ENCODE measurements at places on chromosomes 6 and 20.

GRCh38 chr20:36285746-36286447 is 20.2 kb upstream of the DLGAP4 start:
- DNase-seq, result no peak

DNA sequence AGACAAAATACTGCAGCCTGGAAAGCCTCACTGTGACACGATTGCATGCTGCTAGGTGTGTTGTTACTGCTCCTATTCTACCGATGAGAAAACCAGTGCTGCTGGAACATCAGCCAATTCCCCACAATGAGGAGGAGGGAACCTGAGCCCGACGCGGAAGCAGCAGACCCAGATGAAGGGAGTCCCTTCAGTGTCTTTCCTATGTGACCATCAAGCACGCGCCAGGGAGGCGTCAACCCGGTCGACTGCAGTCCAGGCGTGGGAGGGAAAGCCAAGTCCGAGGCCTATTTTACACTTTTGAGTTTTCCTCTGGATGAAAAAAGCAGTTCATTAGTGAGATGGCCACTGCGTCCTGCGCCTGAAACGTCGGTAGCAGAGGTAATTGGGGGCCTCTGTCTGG is 63.3 kb downstream of the STK35 start:
- no peak for DNase-seq

DNA sequence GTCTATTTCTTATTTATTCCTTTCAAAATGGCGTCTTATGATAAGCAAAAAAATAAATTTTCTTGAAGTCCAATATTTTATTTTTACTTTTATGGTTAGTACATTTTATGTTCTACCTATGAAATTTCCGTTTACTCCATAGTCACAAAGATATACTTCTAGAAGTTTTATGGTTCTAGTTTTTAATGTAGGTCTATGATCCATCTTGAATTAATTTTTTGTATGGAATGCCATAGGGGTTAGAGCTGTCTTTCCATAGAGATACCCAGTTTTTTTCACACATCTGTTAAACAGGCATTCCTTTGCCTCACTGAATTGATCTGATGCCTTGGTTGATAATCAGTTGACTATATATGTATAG is 24.9 kb upstream of the ASIP start:
- no peak for DNase-seq

DNA sequence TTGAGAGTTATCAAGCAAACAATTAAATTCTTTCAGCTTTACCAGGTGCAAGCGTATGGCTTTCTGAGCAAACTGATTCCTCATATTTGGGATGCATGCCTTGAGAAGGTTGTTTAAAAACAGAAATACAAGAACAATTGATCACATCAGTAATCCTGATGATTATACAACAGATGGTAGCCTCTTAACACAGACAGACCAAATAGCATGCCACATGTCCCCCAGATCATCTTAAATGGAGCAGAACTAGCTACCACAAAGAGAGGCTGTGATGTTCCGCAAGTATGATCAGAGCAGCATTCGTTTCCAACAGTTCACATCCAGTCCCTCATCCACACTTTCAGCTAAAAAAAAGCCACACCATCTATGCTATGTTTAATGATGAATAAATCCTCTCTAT is 246.2 kb upstream of the NRSN1 start:
- no peak for DNase-seq

DNA sequence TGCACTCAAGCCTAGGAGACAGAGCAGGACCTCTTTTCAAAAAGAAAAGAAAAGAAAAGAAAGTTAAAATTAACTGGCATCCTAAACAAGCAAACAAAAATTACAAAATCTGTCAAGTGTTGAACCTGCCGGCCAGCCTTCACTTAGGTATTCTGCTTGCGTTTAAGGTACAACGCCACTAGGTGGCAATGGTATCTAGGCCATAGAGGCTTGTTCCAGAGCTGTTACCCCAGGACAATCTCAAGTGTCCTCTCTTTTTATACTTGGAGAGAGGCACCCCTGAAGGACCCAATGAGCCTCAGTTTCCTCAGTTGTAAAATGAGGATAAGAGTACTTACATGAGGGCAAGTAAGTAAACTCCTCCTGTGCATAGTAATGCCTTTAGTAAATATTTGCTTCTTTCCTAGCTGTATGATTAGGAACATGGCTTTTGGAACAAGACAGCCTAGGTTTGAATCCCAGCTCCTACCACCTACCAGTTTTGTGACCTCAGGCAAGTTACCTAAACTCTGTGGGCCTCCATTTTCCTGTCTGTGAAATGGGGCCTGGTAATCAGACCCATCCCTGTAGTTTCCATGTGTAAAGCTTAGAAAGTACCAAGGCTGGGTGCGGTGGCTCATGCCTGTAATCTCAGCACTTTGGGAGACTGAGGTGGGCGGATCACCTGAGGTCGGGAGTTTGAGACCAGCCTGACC is 5.8 kb upstream of the PACSIN1 start:
- DNase-seq, result peak; percentile 15

- DNase-seq, result no peak
Measured at GRCh38 chr6:36612101-36612625, 18.0 kb downstream of the SRSF3 start.

DNA sequence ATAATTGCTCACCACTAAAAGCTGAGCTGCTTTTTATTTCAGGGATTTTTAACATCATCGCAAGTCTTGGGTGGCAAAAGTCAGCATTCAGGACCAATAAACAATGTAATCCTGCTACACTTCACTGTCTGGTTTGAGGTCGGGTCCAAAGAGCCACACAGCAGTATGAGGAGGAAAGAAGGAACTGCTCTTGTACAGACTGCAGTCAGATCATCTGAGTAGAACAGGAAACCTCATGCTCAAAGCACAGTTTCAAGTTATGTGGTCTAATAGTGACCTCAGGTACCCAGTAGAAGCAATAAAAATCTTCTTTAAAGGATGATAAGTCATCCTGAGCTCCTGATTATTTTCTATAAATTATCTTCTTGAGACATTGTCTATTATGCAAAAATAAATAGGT is 211.4 kb downstream of the FUT9 start:
- no peak for DNase-seq

DNA sequence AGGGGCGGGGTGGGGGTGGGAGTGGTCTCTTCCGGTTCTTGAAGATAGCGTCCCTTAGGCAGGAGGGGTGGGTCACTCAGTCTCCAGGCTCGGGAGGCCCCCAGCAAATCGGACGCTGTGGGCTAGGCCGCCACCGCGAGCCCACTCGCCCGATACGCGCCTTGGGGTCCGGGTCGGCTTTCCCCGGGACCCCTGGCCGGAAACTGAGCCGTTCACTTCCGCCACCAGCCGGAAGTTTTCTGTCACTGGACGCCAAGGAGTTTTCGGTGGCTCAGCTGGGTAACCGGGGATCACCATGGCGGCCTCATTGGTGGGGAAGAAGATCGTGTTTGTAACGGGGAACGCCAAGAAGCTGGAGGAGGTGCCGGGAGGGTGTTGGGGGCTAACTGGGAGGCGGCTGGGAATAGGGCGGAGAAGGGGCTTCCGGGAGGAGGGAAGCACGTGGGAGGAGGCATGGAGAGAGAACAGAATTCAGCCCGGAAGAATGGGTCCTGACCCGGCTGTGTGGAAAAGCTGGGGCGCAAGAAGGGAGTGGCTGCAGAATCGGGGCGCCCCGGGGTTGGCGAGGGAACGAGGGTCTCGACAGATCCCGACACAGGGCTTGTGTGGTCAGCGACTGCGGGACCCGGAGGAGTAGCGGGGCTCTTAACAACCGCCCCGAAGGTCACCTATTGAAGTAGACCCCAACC is at the start of gene ITPA:
Gene ITPA (plus strand): TSS at position 242 of the 689 bp plus-strand sequence. CDS start 54 bp downstream, at position 296.
- DNase-seq, result no peak

DNA sequence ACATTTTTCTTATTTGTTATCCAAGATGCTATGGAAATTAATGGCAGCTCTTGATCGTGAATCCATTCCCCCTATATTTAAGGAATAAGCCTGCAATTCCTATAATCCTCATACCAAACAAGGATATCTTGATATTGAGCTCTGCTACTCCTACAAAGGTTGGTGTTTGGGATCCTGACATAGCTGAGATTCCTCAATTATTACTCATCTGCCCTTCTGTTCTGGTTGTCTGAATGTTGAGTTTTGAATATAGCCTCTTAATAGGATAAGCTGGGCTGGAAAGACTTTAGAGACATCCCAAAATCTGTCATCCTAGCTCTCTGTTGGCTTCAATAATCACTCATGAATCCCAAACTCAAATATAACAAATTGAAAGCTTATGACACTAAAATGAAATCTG is 49.9 kb downstream of the CLIC5 start:
- peak; percentile 45 for DNase-seq

DNA sequence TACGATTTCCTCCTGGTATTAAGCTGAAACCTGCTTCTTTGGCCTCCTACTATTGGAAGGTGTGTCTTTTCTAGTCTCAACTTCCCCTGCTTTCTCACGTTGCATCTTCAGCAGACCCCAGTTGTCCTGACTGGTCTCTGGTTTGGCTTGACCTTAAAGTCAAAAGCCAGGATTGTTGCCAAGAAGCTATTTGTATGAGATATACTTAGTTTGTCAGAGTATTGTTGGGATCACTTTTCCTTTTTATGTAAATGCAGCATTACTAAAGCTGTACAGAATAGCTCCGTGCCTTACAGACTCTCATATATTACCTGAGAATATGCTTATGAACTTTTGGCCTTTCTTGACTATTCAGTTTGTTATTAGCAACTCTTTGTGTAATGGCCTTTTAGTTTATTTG is 61.1 kb downstream of the TSPYL4 start:
- no peak for DNase-seq

DNA sequence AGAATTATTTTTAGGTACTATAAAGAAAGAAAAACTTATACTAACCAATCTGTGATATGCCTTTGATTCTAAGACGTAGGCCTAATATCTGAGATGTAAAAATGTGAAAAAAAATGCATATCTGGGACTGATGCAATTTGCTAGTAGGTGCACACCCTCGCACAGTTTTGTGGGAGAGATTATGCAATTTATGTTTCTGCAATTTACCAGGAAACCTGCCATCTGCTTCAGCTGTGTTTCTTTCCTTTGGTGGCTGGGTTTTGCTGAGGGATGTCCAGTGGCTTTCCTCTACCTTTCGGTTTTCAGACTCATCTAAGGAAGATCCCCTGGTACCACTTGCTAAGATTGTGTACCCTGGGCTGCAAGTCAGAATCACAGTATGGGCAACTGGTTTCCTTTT is 186.9 kb downstream of the ZFP64 start:
- no peak for DNase-seq

- DNase-seq, result no peak
Measured at GRCh38 chr6:119314885-119315272, 34.7 kb downstream of the MAN1A1 start.

DNA sequence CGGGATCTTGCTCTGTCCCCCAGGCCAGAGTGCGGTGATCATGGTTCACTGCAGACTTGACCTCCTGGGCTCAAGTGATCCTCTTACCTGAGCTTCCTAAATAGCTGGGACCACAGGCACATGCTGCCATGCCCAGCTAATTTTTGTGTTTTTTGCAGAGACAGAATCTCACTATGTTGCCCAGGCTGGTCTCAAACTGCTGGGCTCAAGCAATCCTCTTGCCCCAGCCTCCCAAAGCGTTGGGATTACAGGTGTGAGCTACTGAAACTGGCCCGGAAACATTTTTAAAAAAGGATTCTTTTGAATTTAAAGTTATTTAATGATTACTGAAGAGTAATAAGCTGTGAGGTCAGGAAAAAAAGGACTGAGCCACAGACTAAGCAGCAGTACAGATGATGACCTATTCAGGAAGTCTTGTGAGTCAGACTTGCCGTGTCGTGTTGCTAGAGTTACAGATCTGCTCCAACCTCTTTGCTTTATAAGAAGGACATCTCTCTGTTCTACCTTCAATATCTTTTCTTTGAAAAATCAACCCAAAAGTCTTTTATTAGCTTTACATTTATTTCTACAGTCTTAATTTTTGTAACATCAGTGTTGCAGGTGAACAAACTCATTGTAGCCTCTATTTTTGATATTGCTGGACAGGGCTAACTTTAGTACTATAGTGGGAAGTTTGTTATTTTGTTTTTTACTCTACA is 108.7 kb downstream of the NCOA3 start:
- DNase-seq, result peak; percentile 79

DNA sequence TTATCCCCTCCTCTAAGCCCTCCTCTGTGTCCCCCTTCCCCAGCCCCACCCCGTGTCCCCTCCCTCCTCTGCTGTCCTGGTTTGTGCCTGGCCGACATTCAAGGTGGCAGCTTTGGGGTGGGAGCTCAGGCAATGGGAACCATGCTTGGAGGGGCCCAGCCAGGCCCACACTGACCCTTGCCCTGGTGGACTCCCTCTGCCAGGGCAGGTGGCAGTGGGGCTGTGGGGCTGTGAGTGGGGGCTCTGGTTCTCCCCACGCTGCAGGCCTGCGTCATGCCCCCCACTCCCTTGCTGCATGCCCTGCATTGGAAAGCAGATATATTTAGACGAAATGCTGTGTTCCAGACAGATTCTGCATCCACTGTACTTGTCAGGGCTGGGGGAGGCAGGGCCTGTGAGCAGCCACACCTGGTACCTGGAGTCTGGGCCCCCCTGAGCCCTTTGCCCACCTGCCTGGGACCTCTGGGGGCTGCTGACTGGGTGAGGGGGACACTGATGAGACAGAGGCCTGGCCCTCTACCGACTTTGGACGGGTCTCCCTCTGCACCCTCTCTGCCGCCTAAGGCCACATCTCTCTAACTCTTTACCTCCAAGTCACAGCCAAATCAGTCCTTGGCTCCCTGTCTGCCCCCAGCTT is 14.2 kb downstream of the DLGAP4 start:
- DNase-seq, result no peak

GRCh38 chr6:151452750-151453427 is 963 bp upstream of the RMND1 start:
- DNase-seq, result no peak

DNA sequence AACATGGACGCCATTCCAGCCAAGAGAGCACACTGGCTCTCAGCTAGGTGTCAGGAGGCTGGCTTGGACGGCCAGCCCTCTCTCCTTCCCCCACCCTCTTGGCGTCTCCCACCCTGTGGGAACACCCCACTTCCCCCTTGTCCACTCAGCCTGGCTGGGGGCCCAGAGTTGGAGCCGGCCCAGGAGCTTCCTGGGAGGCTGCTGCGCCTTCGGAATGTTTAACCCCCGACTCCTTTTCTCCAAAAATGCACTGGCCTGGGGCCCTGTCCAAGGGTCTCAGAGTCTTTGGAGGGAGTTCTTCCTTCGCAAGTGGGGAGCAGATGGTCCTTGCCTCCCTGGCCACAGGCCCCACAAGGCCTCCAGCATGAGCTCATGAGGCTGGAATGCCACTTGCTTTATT is 4.1 kb downstream of the ADAM33 start:
- DNase-seq, result no peak

GRCh38 chr20:34083137-34083536 is 28.9 kb downstream of the EIF2S2 start:
- peak; percentile 65 for DNase-seq

- no peak for DNase-seq
Measured at GRCh38 chr6:156925718-156926607, 148.8 kb downstream of the ARID1B start.

Data from non-pigmented ciliary epithelial cell (primary cell).